G401 (cell line): ENCODE measurements at places on chromosomes 6 and 20. TPM values are rescaled to one million over a fixed set of nuclear protein-coding genes. Genes with fewer than 3 reads are reported as not detected.
A peak's percentile ranks its signal among the peaks of the same experiment; 100 is the strongest.

DNA sequence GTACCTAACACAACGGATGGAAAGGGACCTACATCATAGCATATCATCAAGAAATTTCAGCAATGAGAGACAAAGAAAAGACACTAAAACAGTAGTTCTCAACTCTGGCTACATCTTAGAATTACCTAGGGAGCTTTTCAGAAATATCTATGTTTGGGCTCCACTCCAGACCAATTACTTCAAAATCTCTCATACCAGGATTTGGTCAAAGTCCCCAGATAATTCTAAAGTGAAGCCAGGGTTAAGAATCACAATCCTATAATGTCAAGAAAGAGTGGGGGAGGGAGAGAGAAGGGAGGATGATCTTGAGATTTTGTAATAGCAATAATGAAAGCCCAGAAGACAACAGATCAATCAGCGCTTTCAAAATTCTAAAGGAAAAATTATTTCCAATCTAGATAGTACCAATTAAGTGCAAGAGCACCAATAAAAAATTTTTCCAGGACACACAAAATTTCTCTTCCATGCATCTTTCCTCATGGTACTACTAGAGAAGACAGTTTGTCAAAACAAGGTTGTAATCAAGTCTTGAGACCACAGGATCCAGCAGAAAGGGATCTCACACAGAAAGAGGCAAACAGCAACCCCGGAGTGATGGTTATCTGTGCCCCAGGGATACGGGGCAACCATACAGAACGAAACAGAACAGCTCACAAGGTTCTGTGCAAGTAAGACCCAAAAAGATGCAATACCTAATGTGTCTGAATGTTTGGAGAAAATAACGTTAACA lies 152.9 kb upstream of the DST start:
- DNase-seq: no peak

GRCh38 chr6:90537723-90538258 lies 49.1 kb downstream of the MAP3K7 start:
- no peak for DNase-seq

DNA sequence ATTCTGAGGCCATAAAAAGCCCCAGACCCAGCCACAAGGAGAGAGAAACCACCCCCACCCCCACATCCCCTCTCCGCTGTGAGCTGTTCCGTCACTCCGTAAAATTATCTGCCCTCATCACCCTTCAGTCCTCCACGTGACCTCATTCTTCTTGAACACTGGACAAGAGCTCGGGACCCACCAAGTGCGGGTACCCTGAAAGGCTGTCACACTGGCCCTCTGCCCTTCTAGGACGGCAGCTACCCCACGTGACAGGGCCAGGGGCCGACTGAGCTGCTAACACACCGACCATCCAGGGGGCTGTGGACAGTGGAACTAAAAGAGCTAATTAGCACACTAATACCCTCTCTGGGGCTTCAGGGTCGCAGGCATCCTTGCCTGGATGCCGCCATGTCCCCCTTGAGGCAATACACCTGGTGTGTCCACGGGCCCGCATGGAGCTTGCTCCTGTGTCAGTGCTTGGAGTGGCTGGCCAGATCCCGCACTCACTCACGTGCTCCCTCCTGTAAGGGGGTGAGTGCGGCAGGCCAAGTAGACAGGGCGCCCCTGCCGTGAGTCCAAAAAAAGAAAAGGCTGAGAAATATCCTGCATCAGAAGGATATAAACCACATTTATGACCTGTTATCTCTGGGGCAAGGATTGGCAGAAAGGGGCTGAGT lies 29.2 kb upstream of the AHCY start:
- no peak for DNase-seq

- DNase-seq: no peak
Measured at GRCh38 chr6:149900620-149901443, 2.9 kb upstream of the RAET1E start.

DNA sequence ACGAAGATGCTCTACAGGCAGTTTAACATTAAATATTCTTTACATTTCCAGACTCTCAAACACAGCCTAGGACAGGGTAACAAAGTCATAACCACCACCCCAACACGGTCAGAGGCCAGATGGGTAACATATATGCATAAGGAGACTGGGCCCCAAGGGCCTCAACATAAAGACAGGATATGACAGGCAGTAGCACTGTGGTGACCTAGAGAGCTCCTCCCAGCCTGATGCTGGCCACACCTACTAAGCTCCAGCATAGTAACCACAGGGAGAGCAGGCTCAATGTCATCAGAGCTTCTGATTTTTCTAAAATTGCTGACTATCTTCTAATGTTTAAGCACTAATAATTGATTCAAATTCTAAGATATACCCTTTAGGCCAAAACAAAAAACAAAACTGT lies 21.7 kb downstream of the SMLR1 start:
- DNase-seq: no peak

DNA sequence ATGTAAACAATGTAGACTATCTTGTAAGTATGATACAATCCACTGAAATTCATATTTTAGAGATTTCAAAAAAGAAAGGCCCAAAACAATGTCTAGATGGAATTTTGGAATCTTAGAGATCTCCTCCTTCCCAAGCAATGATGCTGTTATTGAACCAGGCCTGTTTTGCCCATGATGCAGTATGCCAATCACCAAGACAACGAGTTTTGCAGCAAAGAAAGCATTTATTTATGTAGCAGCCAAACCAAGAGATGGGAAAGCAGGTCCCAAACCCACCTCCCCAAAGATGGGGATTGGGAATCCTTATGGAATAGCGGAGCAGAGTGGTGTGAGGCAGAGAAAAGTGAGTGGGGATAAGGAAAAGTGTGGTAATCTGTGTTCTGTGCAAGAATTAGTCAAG lies 197.8 kb upstream of the NT5E start:
- no peak for DNase-seq

DNA sequence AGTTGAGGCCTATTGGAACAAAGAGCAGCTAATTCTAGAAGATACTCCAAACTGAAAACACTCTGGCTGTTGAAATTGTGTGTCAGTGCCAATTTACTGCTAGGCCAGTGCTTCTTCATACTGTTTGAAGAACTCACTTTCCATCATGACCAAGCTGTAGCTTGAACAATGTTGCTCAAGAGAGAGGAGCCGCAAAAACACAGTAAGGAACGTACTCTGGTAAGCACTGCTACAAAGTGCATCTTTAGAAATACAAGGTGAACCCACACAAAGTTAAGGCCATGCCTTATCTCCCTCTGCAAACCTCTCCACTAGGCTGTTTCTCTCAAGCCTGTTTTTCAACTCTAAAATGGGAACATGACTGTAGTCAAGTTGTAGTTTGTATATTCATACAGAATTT lies 74.5 kb upstream of the TULP1 start:
- DNase-seq: no peak

GRCh38 chr6:32940656-32941213 lies at the start of gene HLA-DMB:
Gene HLA-DMB (minus strand): TSS chr6:32941028. CDS start chr6:32940807, 221 bp downstream.
- peak; percentile 83 for DNase-seq

Gene TNF
- 0.14 TPM in 1 of 2 replicates, not detected in the other for total RNA-seq

Gene LPA
- total RNA-seq: not detected in 2 replicates

Gene TRIM31
- total RNA-seq: not detected in 2 replicates

Gene MUC22
- total RNA-seq: not detected in 2 replicates

Gene SYCP2L
- 0.68 and 2.5 TPM in 2 replicates for total RNA-seq

Gene PACRG
- not detected in 2 replicates for total RNA-seq
